ENCODE measurements at places on chromosomes 11 and 22.

DNA sequence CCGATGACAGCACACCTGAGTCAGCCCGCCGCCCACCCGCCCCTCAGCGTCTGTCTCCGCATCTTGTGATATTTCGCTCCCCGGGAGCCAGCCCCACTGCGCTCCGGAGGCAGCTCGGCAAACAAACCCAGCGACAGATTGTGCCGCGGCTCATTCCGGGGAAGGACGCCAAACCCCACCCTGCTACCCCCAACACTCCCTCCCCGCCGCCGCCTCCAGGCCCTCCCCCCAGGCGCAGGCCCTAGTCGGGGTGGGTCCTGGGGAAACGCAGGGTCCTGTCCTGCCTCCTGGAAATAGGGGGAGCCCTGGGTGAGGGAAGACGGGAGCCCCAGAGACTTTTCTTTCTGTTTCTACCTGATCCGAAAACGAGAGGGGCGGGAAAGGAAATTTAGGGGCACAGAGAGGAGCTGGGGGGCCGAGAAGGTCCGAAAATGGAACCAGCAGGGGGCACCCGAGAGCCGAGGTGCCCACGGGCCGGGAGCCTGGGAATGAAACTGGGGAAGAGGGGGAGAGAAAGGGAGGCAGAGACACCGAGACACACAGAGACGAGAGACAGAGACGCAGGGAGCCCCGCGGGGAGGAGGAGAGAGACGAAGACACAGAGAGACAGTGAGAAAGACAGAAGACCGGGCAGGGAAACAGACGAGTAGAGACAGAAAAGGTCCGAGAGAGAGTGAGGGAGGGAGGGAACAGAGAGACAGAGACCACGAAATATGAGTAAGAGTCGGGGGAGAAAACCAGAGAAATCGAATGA, 1.7 kb upstream of the RTN4RL2 start:
- DNase-seq = no peak

DNA sequence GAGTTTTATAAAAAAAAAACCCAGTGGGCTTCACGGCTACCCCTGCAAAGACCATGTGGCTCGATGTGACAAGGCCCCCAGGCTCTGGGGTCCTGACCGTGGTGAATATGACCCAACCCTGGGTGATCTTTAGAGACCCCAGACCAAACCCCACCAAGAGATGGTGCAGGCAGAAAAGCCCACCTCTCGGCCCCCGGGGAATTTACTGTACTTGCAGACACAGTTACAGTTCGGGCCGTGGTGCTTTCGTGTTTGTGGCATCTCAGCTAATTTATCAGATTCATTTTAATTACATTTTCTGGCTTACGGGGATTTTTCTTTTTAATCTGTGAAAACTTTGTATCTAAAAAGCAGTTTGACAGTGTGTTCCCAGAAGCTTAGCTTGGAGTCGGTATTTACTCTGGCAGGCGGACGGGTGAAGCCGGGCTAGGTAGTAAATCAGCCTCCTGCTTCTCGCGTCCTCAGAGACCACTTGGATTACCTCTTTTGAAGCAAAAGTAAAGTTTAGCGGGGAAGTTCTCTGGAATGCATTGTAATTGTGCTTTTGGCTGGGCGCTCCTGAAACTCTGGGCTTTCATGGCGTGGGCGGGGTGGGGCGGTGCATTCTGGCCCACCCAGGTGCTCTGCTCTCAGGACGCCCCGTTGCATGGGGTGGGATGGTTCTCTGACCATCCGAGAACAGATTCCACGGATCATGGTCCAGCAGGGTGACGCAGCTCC, 25.3 kb downstream of the ANO1 start:
- DNase-seq = no peak

- DNase-seq = no peak
These were observed 38.5 kb upstream of the SPON1 start for GRCh38 chr11:13923716-13924650.

DNA sequence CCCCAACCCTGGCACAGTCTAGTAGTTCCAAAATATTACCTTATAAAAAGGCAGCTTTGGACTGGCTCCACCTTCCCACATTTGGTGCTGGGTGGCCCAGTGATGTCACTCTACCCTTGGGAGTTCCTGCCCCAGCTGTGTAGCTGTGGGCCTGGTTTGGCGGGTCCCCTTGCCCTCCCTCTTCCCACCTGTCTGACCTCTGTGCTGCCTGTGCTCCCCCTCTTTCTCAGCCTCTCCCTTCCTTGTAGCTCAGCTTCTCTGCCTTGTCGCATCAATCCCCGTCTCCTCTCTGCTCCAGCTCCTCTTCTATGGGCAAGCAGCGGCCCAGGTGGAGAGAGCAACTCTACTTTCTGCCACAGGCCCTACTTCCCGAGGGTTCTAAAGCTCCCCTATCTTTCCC, 54.6 kb downstream of the CHRDL2 start:
- no peak for DNase-seq

DNA sequence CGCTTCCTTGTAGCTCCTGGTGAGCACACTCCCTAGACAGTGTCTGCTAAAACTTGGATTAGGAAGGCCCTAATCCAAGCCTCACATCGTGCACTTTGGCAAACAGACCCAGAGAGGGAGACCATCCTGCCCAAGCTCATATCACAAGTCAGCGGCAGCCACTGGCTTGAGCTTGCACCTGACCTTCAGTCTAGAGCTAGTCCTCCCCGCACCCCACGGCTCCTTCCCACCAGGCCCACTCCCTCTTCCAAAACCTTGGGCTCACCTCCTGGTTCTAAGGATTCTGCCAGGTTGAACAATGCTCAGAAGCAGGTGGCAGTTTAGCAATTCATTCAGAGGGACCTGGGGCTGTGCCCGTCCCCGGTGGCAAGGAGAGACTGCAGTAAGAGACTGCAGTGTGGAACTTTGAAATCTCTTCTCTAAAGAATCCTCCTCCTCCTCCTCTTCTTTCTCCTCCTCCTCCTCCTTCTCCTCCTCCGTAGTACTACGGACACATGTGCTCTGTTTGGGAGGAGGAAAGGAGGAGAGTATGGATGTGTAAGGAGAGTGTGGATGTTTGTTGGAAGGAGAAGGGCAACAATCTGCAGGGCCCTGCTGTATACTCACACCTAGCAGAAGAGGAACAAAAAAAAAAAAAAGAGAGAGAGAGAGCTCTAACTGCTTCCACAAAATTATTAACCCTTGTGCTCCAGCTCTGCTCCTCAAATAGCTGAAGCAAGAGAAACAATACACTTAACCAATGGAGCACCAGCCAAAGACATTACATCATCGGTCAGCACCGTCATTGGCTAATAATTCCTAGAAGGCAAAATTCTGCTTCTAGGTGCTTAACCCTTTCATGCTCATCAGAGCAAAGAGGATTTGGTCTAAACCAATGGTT, 6.0 kb downstream of the SYN3 start:
- DNase-seq = no peak

GRCh38 chr22:33438273-33438672, 380.1 kb upstream of the SYN3 start:
- no peak for DNase-seq

DNA sequence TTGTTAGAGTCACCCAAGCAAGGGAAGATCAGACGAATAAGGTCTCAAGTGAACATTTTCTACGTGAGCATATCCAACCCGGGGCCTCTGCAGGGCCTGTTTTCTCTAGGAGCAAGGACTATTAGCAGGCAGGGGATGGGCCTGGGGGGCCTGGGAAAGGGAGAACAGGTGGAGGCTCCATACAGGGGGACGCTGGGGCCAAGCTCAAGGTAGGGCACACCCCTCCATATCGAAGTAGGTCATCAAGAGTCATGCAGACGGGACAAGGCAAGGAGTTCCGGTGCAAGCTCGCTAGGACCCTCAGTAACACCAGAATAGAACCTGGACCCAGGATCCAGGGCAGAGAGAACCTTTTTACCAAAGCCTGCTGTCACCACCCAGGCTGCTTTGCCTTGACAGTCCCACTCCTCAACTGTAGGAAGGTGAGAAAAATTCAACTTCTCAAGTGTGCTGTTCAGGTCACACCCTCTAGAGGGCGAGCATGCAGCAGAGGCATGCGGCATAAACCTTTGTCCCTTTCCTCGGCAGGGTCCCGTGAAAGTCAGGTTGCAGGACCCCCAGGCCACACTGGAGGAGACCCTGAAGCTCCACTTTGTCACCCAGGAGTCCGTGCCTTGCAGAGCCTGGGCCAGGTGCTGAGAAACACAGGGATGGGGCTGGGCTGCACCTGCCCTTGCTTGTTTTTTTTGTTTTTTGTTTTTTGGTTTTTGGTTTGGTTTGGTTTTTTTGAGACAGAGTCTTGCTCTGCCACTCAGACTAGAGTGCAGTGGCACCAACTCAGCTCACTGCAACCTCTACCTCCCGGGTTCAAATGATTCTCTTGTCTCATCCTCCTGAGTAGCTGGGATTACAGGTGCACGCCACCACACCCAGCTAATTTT, 8.6 kb upstream of the APOBEC3B start:
- peak; percentile 24 for DNase-seq

DNA sequence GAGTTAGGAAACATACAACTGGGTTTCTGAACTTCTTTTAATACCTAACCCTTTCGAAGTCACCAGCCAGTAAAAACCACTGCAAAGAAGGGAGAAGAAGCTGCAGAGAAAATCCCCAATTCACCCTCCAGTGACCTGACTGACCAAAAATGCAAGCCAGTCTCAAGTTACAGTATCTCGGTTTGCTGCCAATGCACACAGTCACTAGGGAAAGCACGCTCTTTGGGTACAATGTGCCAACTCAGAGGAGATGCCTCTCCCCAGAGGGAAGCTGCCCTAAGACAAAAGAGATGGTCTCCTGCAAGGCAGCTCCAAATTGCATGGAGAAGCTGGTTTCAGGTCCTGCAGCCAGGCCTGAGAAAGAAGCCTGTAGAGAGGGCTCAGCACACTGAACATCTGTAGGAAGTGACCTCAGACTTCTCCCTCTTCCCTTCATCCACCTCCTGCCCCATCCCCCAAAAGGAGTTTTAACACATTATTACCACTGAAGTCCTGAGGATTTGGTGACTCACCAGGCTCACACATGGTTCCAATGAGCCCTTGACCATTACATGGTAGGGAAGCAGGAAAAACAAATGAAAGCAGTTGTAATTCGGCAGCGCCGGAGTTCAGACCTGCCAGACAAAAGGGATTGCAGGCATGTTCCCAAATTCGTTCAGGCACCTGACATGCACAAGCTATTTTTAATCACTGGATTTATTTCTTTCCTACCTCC, 90.1 kb downstream of the ETS1 start:
- peak; percentile 69 for DNase-seq

GRCh38 chr11:65341856-65342255, 8.2 kb downstream of the DPF2 start:
- no peak for DNase-seq

- no peak for DNase-seq
These were observed 131.1 kb downstream of the RASSF10 start for GRCh38 chr11:13140028-13140870.

DNA sequence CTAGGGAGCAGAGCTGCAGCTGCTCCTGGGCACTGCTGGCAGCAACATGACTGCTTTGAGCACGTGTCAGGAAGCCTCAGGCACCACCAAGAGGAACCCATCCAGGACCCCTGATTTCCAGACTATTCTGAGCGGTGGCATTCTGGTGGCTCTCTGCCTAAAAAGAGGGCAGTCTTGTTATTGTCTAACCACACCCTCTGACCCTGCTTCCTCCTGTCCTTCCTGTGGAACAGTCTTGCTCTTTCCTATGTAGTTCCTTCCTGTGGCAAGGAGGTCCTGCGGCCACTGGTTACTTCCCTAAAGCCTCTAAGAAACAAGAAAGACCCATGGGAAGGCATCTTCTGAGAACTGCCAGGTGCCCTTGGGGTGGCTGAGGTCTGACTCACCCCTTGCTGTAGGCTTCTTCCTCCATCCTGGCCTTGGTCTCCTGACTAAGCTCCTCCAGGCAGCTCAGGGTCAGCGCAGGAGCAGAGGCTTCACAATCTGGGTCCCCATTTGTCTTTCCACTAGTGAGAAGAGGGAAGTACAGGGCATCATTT, 13.1 kb upstream of the LYVE1 start:
- no peak for DNase-seq

- no peak for DNase-seq
These were observed 15.2 kb upstream of the FCHSD2 start for GRCh38 chr11:73157101-73158010.

GRCh38 chr11:76796511-76797198, 13.5 kb downstream of the TSKU start:
- no peak for DNase-seq
